ENCODE measurements at places on chromosomes 5 and 9. TPM values are rescaled to one million over a fixed set of nuclear protein-coding genes. Genes with fewer than 3 reads are reported as not detected.

The RALGPS1 gene
- total RNA-seq, result 15.3 TPM

The LRRC70 gene
- total RNA-seq, result 8.8 TPM

The PRELID2 gene
- total RNA-seq, result 11.0 TPM

The PLAC8L1 gene
- total RNA-seq, result not detected

GRCh38 chr9:82930116-82930515 is 132.8 kb downstream of the RASEF start:
- DNase-seq, result no peak

GRCh38 chr5:109409844-109410388 is at the start of gene PJA2:
TSS of gene PJA2 (minus strand) at chr5:109409974. CDS start at chr5:109383433, 26,541 bp downstream.
- DNase-seq, result peak; percentile 89

The ZNF366 gene
- total RNA-seq, result 25.2 TPM

DNA sequence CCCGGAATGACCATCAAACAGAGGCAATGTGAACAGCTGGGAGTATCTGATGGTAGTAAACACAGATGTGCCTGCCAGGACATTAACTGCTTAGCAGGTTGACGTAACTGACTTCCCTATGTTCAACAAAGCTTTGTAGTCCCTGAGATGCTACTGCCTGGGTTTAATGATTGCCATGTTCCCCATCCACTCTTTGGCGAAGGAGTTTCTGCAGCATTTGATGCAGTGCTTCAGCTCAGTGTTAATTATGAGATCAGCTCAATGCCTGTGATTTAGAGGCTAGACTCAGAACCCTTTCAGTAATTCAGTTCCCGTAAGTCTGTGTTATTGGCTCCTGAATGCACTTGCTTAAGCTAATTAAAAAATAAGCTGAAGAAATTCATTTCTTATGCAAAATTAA is 547.3 kb upstream of the ZNF608 start:
- DNase-seq, result no peak

The GABRA1 gene
- not detected for total RNA-seq

- no peak for DNase-seq
Observed at GRCh38 chr5:116695681-116696080, 121.1 kb upstream of the SEMA6A start.
